ENCODE measurements at places on chromosomes 4 and X.
A peak's percentile ranks its signal among the peaks of the same experiment; 100 is the strongest.

DNA sequence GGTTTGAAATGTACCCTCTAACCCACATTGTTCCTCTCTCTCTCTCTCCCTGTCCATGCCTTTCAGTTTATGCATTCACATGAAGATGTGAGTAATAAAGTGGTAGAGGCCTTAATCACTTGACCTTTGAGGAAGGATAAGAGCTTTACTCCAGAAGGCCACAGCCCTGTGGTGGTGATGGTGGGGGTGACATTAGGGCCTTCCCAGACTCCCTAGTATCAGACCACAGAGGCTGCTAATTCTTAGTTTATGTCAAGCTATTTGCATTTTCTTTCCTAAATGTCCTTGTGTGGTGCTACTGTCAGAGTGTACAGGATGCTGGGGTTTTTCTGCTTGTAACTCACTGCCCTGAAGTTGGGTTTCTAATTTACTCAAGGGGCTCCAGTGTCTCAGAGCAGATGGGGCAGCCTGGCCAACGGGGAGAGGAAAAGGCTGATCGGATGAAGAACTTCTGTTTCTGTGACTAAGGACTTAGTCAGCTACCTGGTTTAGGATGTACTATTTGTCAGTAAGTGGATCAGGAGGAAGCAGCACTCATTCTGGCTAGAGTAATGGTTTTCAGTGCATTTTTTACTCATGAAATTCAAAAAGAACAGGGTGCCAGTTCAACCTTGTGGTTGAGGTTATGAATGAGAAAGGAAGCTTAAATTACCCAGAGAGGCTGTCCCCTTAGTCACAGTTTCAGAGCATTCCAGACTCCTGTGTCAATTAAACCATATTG is 509.6 kb upstream of the DIPK2B start:
- peak; percentile 99 for DNase-seq

DNA sequence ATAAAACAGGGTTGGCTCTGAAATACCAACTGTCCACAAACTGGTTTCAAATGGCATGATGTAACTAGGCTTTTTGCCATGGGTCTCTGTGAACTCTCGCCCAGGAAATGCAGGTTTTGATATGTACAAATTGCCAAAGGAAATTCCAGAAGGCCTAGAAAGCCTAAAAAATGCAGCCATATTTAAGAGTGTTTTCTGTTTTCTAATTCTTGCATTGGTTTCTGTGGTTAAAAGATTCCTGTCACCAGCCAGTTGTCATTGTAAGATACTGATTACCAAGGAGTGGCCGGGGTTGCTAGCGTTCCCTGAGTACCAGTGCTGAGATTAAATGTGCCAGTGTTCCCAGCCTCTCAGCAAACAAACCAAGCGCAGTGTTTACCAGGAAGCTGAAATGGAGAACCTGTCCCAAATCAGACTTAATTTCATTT is 53.9 kb upstream of the SORBS2 start:
- DNase-seq = peak; percentile 58

DNA sequence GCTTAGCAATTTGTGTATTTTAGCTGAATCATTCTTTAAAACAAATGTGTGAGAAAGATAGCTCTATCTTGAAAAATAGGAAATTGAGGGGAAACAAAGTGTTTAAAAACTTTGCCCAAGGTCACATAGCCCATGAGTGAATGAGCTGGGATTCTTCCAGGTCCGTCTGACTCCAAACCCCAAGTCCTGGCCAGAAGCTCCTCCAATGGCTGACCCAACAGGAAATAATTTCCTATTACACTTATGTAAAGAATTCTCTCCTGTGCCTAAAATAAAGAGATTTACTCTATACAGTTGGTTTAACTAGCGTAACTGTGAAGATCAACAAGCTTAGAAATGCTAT is 287.6 kb downstream of the ARHGAP24 start:
- DNase-seq = peak; percentile 69

DNA sequence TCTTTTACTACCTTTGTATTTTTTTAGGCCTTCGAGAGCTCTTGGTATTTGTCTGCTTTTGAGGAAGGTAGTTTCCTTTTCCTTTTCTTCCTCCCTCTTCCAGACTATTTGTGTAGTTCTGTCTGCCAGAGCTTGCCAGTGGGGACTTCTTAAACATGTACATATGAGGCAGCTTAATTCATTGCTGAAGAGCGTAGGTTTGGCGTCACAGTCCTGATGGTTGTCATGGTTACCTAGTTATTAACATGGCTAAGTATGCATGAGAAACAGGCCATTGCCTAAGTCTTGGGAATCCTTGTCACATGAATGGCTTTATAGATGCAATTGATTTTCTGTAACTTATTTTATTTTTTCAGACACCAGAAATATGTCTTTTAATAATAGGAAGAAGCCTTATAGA is 48.5 kb upstream of the ARMCX2 start:
- DNase-seq = no peak

DNA sequence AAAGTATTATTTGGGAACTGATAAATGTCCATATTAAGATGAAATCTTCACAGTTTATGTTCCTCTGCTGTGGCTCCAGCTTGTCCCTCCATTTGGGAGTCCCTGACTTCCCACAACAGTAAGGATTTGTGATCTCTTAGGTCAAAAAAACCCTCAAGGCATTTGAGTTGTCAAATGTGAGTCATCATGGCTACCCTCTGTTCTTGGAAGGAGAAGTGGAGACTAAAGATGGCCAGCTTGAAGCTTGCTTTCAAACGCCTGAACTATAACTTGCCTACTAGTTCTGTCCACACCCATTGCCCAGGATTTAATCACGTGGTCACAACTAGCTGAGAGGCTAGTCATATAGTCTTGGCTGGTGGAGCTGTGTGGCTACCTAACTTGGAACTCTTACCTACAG is 107.8 kb downstream of the CCNG2 start:
- DNase-seq = no peak

DNA sequence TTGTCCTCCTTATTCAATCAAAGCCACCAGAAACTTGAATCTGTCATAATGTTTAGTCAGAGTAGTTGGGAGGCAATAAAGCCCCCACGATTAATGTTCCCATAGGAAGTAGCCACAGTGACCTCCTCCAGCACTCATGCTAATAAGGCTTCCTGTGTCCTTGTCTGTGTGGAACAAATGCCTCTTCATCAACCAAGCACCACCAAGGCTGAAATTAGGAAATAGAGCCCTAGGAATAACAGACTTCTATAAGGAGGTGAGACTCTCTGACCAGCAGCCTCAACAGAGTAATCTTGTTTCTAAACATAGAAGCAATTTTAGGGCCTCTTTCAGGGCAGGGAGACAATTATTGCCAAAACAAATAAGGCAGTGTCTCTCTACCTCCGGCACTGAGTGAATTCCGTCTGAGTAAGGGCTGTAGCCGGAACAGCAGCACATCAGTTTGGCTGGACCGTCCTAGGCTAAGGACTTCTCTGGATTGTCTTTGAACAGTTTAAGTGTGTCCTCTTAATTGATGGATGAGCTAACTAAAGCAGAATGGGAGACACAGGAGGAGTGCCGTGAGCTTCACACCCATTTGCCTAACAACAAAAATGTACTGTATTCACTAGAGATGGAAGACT is 329.2 kb upstream of the HAND2 start:
- no peak for DNase-seq

DNA sequence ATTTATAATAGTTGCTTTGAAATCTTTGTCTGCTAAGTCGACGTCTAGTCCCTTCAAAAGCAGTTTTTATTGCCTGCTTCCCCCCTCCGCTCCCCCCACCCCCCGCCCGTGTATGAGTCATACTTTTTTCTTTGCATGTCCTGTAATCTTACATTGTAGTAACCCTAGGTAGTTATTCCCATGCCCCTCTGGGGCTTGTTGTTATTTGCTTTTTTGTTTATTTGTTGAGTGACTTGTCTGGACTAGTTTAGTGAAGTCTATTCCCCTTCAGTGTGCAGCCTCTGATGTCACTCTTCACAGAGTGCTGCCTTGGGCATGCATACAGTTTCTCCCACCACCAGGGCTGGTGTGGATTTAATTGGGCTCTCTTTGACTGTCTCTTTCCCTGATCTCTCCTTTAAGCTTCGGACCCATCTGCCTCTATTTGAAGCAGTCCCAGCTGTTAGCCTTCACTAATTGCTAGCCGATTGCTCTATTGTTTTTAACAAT is 86.2 kb downstream of the PPEF1 start:
- no peak for DNase-seq

GRCh38 chr4:47010912-47011446 is 17.6 kb upstream of the GABRA4 start:
- peak; percentile 15 for DNase-seq
